ENCODE measurements at places on chromosomes 5 and 9.

DNA sequence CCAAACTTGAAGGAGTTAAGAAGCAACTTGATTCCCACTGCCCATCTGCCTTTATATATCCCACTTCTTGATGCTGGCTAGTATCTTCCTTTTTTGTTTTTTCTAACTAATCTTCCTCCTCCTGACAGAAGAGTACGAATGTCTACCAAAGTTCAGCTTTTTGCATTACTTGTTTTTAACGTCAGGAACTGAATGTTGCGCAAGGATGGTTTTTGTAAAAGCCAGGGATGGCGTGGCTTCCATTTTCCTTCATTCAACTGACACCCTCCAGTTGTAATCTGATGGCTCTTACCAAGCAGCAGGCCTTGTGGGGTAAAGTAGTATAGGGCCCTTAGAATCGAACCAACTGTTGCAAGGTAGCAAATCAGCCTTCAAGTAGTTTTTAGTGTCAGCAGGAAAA, 70.8 kb upstream of the GPR151 start:
- no peak for DNase-seq

DNA sequence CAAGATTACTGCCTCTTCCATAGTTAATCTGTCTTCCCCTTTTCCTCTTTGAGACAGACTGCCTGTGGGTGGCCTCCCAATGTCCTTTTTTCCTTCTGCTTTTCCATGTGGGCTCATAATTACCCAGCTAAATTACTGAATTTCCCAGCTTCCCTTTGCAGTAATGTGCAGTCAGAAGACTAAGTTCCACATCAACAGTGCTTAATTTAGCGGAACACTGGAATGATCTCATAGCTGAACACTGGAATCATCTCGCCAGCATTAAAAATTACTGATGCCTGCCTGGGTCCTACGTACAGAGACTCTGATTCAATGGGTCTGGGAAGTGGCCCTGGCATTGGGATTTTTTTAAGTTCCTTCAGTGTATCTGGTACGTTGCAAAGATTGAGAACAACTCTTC, 84.3 kb downstream of the DNAH5 start:
- no peak for DNase-seq

- DNase-seq: no peak
Observed at GRCh38 chr9:21611891-21612290, 129.8 kb upstream of the IFNE start.

DNA sequence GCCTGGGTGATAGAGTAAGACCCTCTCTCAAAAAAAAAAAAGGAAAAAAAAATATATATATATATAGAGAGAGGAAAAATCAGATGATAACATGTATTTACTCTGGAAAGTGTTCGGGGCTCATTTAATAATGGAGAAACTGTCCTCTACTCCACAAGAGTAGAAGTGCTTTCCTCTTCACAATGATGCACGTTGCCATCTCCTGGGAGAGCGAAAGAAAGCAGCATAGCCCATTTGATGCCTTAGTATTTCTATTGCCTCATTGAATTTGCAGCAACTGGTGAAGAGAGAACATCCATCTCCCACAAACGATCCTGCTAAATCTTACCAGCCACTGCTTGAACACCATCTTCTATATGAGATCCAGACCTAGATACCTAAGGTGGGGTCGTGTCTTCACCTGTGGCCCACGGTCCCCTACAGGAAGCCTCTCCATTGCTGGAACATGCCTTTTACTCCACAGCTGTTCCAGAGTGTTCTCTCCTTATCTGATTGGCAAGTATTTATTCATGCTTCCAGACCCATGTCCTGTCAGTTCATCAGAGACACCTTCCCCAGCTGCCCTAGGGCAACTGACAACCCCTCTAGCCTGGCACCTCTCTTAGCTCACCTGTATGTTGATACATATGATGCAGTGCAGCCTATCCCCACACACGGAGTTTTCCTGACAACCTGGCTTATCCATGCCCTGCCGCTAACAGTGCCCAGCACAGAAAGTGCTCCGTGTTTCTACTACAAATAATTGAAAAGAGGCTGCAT, 115.3 kb downstream of the MARCHF11 start:
- DNase-seq: no peak

DNA sequence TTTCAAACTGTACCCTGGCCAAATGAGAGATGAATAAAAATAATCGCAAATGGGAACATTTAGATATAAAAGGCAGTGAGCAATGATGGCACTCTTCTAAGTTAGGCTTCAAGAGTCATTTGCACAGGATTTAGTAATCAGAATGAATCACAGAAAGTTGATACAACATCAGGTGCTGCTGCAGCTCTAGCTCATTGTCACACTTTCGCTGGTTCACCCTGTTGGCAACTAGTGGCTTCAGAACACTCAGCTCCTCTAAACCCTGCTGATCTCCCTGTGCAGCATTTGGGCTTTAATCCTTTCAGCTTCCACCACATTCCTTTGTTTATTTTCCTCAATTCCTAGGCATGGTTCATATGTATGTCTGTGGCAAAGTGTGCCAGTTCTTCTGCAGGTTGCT, 2071.2 kb upstream of the CDH6 start:
- no peak for DNase-seq

- DNase-seq: no peak
Observed at GRCh38 chr9:81490605-81491331, 198.6 kb downstream of the TLE1 start.

- DNase-seq: no peak
Observed at GRCh38 chr5:172303162-172303561, 19.6 kb upstream of the UBTD2 start.

DNA sequence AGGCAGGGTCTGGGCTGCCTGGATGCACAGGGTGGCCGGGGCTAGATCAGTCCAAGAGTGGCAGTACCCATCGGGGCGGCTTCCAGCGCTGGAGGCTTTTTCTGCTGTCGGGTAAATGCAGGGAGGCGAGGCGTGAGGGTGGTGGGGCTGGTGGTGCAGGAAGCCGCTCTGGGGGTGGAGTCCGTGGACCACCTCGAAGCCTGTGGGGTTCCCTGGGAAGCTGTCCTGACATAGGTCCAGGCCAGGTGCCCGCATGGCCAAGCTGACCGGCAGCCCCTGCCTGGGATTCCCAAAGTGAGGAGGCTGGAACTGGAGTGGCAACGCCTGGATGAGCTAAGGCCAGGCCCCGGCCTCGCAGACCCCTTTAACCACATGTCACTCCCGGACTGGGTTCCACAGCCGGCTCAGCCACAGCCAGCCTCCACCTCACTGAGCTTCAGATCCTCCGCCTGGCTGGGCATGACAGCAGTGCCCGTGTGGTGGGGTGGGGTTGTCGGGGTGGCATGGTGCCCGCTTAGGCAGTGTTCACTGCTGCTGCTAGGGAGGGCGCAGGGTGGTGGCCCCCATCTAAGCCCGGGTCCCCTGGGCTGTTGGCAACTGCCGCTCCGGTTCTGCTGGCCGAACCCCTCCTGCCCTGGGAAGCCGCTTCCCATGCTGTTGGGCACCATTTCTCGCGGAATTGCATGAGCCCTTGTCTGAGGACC, 1.4 kb upstream of the QRFP start:
- DNase-seq: no peak

- no peak for DNase-seq
Observed at GRCh38 chr9:124180557-124180956, 77.2 kb upstream of the NEK6 start.

DNA sequence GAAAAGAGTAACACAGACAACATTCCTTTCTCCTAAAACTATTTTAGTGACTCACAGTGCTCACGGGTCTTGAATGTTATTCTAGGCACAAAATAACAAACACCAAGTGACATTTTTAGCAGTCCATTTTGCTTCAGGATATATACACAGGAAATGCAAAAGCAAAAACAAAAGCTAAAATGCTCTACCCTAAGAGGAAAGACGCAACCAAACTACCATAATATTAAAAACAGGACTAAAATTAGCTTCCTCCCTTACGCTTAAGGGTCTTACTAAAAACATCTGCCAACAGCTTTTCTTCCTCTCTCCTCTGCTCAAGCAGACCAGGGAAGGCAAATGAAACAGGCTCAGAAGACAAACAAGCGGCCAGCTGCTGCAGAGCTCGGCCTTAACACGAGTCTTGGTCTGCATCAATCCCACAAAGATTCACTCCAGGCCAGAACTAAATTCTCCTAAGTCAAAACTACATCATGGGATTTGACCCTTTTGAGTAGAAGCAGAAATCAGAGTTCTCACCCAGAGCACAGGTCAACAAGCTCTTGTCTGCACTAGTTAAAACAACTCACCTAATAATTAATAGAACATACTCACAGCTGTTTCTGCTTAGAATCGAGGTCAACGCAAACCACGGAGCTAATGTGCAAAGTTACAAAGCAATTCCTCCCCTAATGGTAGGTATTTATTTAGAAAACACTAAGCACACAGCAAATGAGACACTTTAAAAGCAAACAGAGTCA, 62.3 kb downstream of the RAPGEF1 start:
- no peak for DNase-seq

DNA sequence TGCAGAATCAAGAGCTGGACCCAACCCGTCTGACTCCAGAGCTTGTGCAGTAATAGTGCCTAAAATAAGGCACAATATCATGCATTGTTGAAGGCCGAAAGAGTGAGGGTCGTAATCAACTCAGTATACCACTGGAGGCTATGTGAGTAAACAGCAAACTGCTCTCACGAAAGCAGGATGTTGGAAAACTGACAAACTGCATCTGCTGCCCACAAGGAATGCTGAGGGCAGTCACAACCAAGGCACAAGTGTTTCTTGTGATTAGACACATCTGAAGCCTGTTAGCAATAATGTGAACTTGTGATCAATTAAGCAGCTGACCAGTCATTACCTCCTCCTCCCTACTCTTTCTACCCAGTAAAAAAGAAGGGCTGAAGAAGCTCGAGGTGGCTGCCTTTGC, 48.8 kb downstream of the TRPM3 start:
- no peak for DNase-seq

- no peak for DNase-seq
Observed at GRCh38 chr5:130402906-130403305, 498.6 kb downstream of the CHSY3 start.

- DNase-seq: no peak
Observed at GRCh38 chr5:115396081-115396480, 99.6 kb upstream of the CCDC112 start.

- no peak for DNase-seq
Observed at GRCh38 chr9:95815961-95816360, 59.5 kb upstream of the ERCC6L2 start.

DNA sequence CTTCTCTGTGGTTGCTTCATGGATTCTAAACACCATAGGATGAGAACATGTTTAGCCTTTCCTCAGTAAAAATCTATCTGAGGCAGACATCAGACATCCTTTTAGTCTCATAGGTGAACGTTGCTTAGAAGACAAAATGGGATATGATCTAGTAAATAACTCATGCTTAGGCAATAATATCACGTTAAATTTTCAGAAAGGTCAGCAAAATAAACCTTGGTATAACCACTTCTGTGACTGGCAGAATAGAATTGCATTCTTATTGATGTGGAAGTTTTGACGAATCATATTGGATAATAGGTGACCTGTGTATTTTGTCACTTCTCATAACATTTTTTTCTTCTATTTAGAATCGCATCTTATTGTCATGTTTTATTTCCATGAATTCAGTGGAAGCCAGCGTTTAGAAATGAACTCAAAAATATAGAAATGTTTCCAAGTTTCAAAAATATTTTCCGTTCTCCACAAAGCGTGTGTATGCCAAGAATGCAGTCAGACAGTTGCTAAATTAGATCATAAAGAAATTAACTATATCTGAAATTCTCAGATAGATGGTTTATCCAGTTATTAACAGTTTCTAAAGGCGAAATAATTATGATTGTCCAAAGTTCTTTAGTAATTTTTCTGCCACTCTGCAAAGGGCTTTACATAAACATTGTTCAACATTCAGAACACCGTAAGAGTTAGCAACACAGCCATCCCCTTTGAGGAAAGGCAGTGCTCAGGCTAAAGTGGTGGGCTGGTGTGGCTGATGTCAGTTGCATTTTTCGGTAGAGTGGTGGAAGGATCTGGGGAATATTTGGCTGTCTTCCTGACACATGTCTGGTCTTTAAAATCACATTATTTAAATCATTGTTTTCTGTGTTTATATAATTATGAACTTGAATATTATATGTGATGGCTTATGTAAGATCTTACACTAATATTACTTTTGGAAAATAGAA, 827.2 kb downstream of the MTRR start:
- DNase-seq: no peak

- no peak for DNase-seq
Observed at GRCh38 chr5:71522151-71522550, 65.0 kb upstream of the MCCC2 start.

DNA sequence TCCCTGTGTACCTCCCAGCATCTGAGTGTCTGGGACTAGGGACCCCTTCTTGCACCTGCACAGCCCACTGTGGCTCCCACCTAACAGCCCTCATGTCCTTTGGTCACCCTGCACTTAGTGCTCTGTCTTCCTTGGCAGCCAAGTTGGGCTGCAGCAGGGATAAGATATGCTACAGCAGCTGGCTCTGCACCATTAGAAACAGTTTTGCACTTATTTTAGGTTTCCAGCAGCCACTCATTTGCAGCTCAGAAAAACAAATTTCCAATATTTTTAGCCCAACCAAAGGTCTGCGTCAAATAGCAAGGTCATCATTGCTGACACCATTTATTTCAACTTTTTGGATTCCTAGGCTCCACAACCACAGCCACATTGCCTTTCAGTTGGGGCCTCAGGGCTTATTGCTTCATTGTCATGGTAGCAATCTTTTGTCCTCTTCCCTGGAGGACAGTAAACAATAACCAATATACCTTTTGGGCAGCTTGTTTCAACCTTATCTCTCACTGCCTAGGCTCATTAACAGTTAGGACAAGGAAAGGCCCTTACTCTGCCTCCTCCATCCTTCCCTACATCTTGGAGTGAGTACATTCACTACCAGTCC, 263.9 kb downstream of the COX7C start:
- no peak for DNase-seq

GRCh38 chr9:132946211-132946610, 1.8 kb upstream of the TSC1 start:
- no peak for DNase-seq

- no peak for DNase-seq
Observed at GRCh38 chr5:32598260-32598937, 13.0 kb downstream of the SUB1 start.

GRCh38 chr9:134559013-134559412, 82.6 kb upstream of the COL5A1 start:
- DNase-seq: no peak

DNA sequence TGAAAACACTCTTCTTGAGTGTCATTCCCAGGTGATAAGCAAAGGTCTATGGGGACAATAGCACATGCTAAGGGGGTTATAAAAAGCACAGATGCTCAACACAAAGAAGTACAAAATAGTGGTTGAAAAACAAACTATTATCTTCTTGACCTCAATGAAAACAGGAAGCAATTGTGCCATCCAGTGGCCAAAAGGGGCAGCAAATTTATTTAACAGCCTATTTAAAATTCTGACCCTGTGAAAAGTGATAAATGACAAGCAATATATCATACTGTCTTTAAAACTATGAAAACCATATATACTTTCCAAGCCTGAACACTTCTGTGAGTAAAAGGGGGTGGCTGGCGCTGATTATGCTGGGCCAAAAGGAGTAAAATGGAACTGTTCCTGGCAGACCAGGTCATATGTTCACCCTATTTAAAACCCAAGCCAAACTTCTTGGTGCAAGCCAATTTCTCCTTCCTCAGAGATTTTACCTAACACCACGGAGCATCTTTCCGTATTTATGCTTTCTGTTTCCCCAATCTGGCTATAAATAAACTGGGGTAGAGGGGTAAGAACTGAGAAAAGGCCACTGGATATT, 29.7 kb downstream of the TEX10 start:
- no peak for DNase-seq

All from activated T-cell treated with anti-CD3 and anti-CD28 coated beads for 48 hours (primary cell).